ENCODE measurements at places on chromosomes 6 and 20.

DNA sequence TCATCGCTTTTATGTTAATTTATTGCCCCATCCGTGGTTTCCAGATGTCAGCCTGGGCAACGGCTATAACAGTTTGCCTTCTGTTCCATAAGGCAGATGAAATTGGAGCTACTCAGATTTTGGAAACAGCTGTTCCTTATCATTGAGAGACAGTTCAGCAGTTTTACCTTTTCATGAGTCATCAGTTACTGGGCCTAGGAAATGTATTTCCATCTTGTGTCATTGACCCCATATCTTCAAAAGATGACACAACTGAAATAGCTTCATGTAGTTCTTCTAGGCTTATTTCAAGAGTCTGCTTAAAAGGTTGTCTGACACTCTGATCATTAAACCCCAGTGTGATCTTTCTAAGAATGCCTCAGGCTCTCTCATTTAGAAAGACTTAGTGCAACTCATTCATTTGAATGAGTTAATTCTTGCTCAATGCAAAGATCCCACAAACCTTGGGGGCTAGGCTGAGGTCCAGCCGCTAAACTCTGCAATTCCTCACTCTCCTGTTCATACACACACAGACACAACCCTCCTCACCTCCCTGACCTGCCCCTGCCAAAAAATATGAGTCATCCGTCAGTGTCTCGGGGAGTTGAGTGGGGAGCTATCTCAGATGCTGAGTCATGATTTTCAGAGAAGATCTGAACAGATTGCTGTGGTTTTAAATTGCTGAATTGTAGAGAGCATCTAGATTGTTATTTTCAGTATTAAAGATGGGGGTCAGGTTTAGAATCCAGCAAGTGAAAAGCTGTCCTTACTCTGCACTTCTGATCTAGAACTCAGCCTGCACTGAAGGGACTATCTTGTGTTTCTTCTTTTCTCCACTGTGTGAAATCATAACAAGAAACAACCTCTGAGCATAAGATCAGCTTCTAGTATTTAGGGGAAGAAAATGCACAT, 61.8 kb downstream of the RPP40 start:
- DNase-seq, result no peak

GRCh38 chr6:160051390-160051789, 70.2 kb upstream of the SLC22A1 start:
- DNase-seq, result no peak

DNA sequence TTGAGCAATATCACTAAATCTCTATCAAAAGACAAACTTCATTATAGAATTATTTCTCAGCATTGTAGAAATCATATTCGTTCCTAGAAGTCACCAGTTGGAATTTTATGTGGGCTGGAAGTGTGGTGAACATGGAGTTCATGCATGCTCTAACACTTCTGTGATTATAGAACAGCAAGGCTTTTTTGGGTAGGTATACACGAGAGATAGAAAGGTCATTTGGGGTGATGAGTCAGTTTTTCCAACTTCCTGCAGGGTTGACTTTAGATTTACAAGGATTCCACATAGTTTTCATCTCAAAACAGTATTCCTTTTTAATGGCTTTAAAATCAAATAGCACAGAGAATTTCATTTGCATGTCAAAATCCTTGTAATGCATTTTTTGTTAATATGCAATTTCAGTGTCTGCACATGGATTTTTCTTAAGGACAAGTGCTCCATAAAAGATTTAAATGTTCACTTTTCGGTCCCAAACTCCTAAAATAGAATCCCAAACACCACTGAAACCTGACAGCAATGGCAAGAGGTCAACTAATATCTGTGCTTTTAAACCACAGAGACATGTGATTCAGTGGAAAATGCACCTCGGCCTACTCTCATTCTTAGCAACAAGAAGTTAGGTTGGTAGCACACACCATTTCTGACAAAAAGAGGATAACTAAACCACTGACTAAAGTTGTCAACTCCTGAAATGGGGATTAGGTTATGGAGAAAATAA, 211.0 kb downstream of the MOXD1 start:
- no peak for DNase-seq

DNA sequence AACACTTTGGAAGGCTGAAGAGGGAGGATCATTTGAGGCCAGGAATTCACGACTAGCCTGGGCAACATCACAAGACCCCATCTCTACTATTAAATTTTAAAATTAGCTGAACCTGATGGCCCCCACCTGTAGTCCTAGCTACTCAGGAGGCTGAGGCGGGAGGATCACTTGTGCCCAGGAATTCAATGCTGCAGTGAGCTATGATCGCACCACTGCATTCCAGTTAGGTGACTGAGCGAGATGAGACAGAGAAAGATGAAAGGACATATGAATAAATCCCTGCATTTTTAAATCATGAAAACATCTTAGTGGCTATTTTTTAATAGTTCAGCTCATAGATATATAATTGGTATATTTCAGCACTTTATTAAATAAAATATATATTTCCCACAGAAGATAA, 93.8 kb downstream of the GPR63 start:
- no peak for DNase-seq

GRCh38 chr6:6131492-6132109, 124.9 kb upstream of the NRN1 start:
- DNase-seq, result no peak

DNA sequence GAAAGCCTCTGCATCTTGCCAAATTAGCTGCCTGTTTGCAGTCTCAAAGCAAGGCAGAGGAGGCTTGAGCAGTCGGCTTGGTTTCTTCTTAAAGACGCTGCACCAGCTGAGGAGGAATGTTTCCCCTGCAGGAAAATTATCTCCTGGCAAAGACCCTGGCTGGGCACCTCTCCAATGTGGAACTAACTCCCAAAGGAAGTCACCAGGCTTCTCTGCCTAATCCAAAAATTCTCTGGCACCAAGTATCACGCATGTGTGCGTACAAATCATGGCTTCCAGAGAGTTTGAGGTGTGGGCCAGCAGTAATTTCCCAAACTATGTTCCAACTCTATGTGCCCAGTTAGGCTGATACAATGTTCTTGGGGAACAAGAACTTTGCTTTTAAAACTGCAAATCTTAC, 176.2 kb downstream of the KIF16B start:
- no peak for DNase-seq
